Activated naive CD8-positive, alpha-beta T cell treated with anti-CD3 and anti-CD28 coated beads, Interleukin-2, amount 50 U/mL, for 24 hours (primary cell): ENCODE measurements at places on chromosomes 12 and 14.

GRCh38 chr12:33586576-33586975 is 147.0 kb upstream of the SYT10 start:
- DNase-seq, result no peak

- DNase-seq, result no peak
These were observed 17.1 kb downstream of the ASCL4 start for GRCh38 chr12:107791465-107792089.

DNA sequence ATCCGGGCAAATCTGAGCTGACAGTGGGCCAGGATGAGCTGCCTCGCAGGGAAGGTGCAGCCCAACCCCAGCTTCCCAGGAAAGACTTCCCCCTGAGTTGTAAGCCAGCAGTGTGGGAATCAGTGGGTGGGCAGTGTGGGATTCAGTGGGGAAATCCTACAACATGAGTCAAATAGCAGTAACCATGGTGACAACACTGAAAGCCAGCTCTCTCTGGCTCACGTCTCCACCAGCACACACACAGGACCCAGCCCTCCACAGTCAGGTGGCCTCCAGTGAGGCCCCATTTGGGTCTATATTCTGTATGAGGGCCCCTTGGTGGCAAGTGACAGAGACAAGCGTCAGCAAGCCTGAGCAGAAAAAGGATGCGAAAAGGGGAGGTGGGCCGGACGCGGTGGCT is 6.0 kb upstream of the LGALS3 start:
- no peak for DNase-seq

- DNase-seq, result no peak
These were observed 95.2 kb downstream of the GTF2A1 start for GRCh38 chr14:81125536-81125935.

DNA sequence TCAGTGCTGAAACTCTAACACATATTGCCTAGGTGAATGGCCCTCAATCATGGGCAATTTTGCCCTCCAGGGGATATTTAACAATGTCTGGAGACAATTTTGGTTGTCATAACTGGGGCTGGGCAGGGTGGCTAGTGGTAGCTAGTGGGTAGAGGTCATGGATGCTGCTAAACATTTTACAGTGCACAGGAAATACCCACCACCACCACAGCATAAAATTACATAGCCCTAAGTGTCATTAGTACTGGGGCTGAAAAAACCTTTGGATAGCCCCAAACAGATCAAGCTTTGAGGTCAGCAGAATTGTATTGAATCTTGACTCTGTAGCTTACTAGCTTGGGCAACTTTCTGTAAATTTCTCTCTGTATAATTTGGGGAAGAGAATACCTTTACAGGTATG is 758.0 kb downstream of the BCL11B start:
- no peak for DNase-seq

DNA sequence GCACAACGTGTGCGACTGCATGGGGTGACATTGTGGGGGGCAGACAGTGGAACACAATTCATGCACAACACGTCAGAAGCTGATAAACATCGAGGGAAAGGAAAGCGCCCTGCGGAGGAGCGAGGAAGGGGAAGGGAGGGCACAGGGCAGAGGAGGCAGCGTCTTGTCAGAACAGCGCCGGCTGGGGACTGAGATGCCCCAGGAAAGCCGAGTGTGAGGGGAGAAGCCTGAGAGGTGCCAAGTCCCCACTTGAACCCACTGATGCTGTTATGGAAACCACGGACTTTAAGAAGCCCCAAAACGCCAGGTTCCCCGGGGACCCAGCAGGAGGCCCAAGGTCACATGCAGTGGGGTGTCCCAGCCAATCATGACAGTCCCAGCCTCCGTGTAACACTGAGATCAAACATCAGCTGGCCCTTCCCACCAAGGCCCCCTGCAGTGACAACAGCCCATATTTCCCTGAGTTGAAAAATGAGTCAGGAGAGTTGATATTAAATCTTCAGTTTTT is 70.0 kb downstream of the GALNT9 start:
- no peak for DNase-seq

DNA sequence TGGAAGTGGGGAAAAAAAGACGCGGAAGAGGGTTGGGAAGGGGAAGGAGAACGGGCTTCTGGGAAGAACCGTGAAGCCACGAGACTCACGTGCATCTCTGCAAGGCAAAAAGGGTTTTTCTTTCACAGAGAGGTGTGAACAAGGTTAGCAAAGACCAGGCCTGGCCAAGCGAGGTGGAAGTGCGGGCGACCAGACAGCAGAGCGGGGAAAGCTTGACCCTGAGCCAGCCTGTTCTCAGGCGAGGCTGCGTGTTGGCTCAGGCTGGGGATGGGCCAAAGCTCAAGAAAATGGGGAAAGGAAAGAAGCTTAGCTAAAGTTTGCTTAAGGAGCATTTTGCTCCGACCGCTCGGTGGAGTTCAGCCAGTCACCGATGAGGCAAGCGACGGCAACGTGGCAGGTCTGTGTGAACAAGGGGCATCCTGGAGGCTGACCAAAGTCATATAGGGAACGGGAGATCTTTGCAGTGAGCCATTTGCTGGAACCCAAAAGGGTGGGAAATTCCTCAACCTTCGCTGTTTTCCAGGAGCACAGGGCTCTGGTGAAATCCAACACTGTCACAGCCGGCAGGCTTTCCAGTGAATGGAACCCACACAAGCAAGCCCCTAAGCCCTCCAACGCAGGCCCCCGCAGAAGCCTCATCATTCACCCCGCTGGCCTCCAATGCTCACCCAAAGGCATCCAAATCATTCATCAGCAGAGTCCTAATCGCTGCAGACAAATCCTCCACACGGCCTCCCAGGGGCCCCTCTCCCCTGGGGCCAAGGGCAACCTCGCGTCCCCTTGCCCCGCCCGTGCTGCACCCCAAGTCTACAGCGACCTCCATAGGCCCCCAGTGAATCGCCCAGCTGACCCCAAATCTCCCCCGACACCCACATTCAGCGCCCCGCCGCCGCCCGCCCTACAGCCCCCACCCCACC is 754 bp downstream of the ZNF605 start:
- peak; percentile 35 for DNase-seq

DNA sequence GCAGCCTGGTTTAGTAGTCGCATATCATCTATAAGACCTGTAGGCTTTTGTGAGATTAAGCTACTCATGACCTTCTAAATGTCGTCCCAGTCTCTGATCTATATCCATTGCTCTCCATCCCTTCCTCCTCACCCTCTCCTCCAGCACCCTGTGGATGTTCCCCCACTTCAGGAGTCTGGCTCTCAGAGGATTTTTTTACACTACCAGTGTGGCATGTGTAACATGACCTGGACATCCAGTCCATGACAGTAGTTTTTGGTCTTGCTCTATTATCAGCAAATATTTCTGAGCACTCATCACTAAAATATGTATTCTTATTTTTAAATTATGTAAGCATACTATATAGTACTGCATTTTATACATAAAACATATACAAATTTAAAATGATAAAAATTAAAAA is 142.1 kb downstream of the DYRK2 start:
- DNase-seq, result no peak

GRCh38 chr12:100991102-100991501 is 196.5 kb downstream of the ANO4 start:
- DNase-seq, result no peak

DNA sequence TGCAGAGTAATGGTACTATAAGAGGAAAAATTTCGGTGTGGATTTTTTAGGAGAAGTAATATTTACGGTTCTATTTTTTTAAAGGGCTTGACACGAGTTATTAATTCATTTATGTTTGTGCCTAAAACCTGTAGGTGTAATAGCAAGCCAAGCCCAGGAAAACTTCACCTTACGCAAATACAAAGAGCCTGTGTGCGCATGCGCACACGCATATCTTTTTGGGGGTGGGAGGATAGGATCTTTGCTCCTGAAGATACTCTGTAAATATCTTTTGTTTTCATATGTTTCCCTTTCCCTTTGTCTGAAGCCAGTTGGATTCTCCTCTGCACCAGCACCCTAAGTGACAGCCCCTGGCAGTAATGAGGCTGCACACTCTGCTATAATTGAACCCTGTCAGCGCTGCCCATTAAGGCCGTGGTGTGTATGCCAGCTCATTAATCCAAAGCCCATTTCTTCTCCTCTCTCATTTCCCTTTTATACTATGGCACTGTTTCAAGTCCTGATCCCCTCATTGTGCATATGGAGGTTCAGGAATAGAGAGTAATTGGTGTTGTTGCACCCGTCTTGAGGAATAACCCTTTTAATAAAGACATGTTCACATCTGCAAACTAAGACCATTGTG is 327.2 kb upstream of the E2F7 start:
- DNase-seq, result no peak

DNA sequence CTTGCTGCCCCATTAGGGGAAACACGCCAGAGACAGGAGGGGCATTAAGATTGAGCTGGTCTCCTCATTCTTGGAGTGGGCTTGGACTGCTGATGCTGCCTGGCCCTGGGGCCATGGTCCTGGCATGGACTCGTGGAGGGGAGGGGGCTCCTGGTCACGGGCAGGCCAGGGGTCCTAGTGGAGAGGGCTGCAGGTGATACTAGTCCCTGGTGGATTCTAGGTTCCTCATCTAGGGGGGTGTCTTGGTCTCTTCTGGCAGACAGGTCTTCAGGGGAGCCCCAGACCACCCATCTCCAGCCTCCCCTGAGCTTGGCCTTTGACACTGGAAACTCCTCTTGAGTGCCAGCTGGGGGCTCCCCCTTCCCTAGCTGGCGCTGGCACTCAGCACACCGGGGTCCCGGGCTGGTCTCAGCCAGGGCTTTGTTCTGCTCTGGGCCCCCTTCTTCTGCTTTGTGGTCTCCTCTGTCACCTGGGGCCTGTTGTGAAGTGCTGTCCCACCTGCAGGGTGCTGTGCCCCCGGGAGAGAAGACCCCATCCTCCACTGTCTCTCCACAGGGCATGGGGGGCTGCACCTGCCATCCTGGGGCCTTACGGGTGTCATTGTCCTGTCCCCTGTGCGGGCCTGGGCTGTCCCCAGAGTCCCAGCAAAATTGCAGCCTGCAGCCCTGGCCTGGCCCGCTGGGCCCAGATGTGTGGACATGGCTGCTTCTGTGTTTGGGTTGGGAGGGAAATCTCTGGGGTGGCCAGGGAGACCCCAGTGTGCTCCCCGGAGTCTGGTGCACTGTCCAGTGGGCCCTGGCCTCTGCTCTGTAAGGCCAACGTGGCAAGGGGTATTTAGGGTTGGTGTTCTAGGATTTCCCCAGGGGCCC is 2.3 kb downstream of the KIF26A start:
- no peak for DNase-seq

GRCh38 chr12:123064885-123065619 is 84.6 kb downstream of the ARL6IP4 start:
- no peak for DNase-seq

DNA sequence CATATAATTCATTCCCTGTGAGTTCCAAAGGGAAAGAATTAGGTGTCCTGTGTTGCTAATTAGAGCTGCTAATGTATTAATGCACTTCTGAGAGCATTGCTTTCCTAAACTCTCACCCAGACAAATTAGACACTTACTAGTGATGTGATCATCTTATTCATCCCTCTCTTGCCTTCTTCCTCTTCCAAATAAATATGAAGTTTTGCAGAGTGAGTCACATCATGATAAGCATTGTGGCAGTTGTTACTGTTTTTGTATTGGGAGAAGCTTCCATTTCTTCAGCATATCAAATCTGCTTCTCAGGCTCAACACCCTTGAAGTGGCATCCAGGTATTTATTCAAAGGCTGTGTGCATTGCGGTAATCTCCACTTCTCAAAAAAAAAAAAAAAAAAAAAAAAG is 37.3 kb upstream of the E2F7 start:
- no peak for DNase-seq

- peak; percentile 57 for DNase-seq
These were observed 82.6 kb upstream of the TRAF3 start for GRCh38 chr14:102694530-102695166.

DNA sequence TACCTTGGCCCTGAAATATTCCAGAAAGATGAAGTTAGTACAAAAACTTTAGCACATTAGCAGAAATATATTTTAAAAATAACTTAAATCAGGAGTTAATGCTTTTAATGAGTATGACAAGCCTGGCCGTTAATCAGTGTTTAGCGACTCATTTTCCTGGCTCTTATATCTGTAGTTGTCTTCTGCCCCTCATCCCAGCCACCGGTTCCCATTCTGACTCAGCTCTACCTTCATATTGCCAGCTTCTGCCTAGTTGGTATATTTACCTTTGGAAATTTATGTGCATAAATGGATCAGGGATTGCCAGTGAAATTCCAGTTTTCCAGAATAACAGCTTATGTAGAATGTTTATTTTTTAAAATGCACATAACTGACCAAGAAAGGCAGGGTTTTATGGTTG is 79.9 kb downstream of the ERGIC2 start:
- no peak for DNase-seq

DNA sequence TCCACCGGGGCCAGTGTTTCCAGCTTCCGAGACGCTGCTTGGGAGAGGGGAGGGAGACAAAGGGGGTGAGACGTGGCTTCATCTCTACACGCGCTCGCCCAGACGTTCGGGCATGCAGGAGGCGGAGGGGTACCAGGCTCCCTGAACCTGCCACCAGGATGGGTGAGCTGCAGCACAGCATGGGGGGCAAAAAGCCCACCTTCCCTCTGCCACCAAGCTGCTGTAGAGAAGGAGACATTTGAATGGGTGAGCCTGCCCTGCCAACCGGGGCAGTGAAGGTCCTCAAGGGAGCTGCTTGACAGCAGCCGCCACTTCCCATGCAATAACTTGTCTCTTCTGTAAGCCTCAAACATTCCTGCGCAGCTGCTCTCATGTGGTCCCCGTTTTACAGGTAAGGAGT is 78.4 kb upstream of the DICER1 start:
- no peak for DNase-seq

DNA sequence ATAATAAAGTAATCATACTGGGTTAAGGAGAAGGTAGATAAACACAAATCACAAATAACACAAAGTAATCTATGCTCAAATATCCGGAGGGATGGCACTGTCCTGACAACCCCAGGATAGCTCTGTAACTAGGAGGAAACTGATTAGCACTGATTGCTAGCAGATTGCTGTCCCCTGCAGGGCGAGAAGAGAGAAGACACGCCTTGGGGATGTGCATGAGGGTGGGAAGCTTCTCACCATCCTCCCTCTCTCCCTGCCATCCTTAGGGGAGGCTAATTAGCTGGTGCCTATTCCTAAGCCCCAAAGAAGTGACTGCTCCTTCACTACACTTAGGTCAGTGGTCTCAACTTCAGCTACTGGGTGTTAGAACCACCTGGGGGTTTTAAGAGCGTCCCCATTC is 27.0 kb upstream of the TMEM260 start:
- DNase-seq, result no peak

- DNase-seq, result no peak
These were observed 4.1 kb downstream of the ETFBKMT start for GRCh38 chr12:31663576-31663975.

- no peak for DNase-seq
These were observed 24.9 kb upstream of the JDP2 start for GRCh38 chr14:75402867-75403413.
